ENCODE measurements at places on chromosomes 11 and 22. TPM values are rescaled to one million over a fixed set of nuclear protein-coding genes. Genes with fewer than 3 reads are reported as not detected.
A peak's percentile ranks its signal among the peaks of the same experiment; 100 is the strongest.

GRCh38 chr11:45151362-45151982, 5.0 kb downstream of the PRDM11 start:
- DNase-seq: no peak

Gene TOP3B
- 9.0 TPM for polyA plus RNA-seq

DNA sequence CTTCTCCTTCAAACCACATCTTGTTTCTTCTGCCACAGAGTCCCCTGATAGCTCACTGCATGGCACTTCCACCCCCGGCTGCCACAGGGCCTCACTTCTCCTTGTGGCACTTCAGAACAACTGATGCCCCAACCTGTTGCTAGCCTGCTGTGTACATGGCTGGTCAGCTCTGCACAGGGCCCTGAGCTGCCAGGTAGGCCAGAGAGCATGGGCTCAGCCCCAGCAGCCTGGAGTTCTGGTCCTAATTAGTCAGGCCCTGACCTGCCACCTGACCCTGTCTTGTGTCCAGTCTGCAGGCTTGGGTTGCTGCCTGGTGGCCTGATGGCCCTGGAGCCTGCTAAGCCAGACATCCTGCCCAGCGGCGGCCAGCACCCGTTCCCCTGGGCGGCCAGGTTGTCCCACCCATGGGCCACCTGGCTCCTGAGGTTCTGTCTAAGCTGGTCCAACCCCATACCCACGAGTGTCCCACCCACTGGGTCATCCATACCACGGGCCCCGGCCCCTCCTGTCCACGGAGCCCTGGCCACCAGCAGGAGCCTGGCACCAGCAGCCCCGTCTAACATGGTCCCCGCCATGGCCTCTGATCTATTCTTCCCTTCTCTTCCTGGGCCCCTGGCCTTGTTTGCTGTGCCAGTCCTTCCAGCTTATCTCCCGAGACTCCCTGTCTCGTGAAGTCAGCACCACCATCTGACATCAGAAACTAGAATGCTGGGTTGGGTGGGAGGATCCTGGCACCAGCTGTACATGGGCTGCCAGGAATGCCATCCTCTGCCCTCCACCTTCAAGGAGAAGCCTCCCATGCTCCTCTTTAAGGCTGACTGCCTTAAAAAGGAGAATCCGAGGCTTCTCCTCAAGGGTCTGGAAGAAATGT, 3.1 kb upstream of the CERK start:
- no peak for DNase-seq

DNA sequence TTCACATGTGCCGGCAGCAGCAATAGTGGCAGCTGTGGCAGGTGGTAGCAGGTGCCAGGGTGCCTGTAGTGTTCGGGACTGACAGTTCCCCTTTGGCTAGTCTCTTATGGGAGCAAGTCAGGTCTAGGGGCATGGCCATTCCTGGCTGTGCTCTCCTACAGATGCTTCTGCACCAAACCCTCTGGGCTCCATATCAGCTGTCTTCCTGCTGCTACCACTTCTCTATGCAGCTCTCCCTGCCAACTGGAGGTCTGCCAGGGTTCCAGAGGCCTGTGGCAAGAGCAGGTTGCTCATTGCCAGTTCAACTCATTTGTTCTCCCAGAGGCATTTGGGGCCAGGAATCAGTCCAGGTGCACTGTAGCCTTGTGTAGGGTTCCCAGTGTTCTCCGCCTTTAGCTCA, 473.7 kb downstream of the JRKL start:
- peak; percentile 6 for DNase-seq

Gene POU2F3
- 0.58 TPM for polyA plus RNA-seq

Gene ZNF214
- polyA plus RNA-seq: 1.2 TPM

GRCh38 chr11:120424185-120424969, 87.2 kb upstream of the GRIK4 start:
- DNase-seq: no peak

GRCh38 chr22:39348909-39349505, 784 bp upstream of the SYNGR1 start:
- peak; percentile 84 for DNase-seq

- no peak for DNase-seq
Observed at GRCh38 chr11:110079726-110080125, 13.5 kb upstream of the ZC3H12C start.

DNA sequence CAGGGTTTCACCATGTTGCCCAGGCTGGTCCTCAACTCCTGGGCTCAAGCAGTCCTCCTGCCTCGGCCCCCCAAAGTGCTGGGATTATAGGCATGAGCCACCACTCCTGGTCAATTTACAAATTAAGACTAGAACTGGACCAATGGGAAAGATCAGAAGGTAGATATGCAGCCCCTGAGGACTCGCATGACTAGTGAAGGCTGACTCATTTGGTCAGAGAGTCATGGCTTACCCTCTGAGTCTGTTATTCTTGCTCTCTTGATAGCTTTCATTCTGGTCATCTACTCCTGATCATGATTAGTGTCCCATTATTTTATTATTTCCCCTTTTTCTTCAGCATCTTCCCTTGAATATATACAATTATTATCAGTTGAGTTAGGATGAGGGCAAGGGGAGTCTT, 2.7 kb upstream of the LDHAL6A start:
- DNase-seq: no peak

Gene TNNT3
- 0.58 TPM for polyA plus RNA-seq

Gene EIF1AD
- polyA plus RNA-seq: 27.4 TPM

DNA sequence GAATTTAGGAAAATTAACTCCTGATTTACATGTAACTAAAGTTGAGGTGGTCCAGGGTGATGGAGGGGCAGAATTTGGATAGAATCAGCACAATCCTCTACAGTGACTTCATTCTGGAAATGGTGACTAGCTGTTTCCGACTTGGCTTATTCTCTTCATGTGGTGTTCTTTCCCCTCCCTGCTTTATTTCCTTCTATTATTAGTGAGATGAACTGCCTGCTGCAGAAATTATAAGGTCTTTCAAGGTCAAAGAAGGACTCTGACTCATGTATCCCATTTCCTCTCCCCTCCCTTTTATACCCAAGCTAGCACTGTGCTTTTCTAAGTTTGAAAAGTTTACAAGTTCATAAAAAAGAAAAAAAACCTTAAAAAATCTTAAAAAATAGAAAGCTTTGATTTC, 12.2 kb upstream of the MRPL17 start:
- no peak for DNase-seq

DNA sequence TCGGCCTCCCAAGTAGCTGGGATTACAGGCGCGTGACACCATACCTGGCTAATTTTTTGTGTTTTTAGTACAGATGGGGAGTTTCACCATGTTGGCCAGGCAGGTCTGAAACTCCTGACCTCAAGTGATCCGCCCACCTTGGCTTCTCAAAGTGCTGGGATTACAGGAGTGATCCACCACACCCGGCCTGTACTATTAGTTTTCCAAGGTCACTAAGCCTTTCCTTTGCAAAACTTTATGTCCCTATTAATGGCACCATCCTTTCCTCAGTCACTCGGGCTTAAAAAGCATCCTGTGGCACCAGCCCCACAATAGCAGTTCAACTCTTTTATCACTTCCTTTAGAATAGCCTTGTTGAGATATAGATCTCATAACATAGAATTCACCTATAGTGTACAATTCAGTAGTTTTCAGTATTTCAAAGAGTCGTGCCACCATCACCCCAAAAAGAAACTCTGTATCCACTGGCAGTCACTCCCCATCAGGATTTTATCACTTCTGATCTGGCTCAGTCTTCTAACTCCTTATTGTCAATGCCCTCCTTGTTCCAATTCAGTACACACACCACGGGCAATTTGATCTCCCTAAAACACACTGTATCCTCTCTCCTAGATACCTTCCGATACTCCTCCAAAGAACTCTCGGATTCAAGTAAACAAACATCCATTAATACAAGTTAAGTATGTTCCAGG, 921 bp upstream of the BCL2L13 start:
- no peak for DNase-seq

DNA sequence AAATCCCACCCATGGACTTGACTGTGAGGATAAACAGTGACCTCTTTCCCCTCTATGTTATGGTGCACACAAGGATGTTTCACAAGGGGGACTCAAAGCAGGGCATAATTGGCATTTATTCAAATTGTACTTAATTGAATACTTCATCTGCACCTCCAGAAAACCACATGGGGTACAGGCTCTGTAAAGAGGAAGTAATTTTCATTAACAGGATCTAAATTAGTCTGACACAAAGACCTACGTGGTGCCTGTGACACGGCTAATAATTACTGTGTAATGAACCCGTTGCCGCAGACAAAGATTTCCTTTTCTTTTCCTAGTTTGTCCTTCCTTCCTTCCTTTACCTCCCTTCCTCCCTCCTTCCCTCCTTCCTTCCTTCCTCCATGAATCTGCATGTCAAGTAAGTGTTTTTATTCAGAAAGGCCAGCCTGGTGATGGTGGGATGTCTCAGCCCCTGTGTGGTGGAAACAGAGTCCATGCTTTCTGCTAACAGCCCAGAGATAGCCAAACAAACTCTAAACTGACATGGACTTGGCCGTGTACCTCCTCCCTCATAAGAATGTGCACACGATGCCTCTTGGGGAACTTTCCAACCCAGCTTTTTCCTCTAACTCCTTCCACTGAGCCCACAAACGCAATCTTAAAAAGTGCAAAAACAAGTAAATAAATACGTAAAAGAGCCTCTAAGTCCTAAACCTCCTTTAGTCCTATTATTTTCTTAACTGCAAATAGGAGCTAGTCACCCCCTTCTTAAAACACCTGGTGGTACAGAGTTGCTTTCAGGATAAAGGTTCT, 118.8 kb downstream of the INSC start:
- DNase-seq: peak; percentile 61

Gene RHOD
- polyA plus RNA-seq: 1.7 TPM

Gene LRRC10B
- 5.1 TPM for polyA plus RNA-seq

DNA sequence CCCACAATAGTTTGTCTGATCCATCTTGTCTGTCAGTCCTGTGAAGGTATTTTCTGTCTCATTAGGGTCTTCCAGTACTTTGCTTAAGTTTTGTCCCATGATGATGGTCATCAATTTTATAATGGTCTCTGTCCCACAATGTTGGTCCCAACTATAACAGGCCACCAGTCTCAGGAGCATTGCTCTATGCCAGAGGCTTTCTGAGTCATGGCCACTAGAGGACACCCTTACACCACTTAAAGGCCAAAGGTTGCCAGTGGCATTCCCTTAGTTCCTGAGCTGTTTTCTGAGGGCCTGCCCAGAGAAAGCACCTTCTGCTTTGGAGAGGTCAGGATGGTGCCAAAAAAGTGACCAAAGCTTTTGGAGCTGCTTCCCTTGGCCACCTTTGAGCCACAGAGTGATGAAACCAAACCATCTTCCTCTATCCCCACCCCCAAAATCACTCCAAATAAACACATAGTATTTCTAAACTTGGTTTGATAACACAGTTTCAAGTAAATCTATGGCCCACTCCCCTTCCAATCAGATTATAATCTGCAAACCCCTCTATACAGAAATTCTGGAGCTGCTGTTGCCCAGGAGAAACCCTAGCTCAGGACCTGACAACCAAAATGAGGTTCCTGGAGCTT, 19.3 kb downstream of the EIF3F start:
- DNase-seq: peak; percentile 89

Gene TTC36
- 0.46 TPM for polyA plus RNA-seq

DNA sequence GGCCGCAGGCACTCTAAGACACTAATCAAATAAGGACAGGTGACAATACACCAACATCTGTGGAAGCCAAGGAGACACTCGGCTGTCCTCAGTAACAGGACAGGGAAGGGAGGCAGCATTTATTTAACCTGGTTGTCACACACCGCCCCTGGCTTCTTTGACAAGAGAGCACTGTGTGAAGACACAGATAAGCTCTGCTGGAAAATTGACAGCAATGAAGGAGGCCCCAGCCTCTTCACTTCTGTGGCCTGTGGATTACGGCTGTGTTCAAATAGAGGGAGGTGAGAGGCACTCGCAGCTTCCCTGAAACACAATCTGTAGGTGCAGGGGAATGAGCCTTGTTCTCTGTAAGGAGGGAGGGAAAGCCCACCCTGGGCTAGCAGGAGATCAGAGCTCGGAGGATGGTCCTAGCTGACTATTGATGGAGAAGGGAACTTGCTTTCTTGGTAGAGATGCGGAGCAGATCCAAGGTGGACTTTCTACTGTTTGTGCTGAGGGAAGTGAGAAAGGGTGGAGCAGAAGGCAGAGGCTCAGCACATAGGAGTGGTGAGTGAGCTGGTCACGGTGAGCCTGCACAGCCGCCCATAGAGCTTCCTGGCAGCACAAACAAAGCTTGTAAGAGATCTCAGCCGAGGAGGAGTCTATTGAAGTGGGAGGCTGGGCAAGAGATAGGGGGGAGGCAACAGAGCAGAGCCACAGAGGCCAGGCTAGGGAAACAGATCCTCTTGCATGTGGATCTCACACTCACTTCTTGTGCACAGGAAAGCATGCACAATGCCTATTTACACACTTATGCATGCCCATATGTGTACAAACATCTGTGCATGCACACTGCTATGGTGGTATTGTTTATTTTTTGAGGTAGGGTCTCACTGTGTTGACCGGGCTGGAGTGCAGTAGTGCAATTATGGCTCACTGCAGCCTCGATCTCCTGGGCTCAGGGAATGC, 114.6 kb upstream of the THY1 start:
- no peak for DNase-seq

Gene P4HA3
- polyA plus RNA-seq: 2.1 TPM

DNA sequence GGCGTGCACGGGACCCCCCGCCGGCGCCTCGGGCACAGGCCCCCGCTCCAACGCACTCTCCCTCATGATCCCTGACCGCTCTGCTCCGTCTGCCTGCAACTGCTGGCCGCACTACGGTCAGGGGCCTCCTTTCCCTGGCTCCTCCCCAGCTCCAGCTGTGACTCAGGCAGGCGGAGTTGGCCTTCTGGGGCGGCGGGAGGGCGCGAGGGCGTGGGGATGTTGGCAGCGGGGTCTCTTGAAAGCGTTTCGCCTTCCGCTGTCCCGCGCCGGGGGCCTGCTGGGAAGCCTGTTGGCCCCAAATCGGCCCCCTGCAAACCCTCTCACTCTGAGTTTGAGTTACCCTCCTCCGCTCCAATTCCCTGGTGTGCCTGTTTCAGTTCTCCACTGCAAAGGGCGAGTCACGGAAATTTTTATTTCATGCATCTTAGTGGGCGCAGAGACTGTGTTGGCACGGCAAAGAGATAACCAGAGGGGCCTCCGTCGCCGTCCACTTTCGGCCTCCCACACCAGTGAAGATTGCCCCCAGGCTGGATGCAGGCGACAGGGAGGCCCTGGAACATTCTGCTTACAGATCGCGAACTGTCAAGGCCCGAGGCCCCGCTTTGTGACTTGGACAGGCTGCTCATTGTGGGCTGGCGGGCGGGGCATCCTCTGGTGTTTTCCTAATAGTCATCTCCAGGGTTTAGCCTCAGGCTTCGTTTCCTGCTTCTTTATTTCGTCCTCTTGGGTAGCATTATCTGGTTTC, at the start of gene CAVIN3:
Gene CAVIN3, minus strand, starts transcription at position 91 of the 745 bp plus-strand sequence. Its CDS starts 25 bp downstream, at position 66.
- no peak for DNase-seq

DNA sequence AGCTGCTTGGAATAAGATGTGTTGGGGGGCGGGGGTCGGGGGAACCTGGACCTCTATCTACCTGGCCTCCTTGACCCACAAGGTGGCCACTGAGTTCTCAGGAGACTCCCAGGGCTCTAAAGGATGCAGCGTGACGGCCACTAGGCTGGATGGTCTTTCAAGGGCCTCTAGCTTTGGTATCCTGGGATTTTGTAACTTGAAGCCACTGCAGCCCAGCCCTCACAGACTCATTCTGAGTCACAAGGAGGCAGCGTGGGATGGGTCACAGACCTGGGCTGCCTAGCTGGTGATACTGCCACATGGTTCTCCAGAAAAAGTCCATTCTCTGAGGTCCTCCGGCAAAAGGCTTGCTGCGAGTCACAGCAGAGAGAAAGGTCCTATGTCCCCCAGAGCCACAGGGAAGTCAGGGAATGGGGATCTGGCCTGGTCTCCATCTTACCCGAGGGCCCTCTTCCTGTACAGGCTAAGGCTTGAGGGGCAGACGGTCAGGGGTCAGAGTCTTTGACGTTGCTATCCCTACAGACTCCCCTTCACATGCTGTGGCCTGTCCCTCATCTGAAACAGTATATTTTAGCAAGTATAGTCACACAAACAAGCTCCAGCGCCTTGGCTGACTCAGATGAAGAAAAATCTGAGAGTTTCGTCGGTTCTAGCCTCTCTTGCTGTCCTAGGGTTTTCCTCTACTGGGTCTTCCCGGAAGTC, 52.4 kb downstream of the KCNC1 start:
- no peak for DNase-seq

Measured in brain (organoid and tissue), 16 donors.